IMR-90 (cell line): ENCODE measurements at places on chromosomes 7 and 10. TPM values are rescaled to one million over a fixed set of nuclear protein-coding genes. Genes with fewer than 3 reads are reported as not detected.

- no peaks in the 10 kb centered on the region for H3K4me1 ChIP-seq
- DNase-seq: no peak
- no peaks in the 10 kb centered on the region for H3K36me3 ChIP-seq
- H3K27me3 ChIP-seq: no peaks in the 10 kb centered on the region; the same call in 1 of the 2 replicates
- no peak overlapping the region for H3K4me3 ChIP-seq
Observed at GRCh38 chr10:126847666-126848065, 57.6 kb upstream of the DOCK1 start.

DNA sequence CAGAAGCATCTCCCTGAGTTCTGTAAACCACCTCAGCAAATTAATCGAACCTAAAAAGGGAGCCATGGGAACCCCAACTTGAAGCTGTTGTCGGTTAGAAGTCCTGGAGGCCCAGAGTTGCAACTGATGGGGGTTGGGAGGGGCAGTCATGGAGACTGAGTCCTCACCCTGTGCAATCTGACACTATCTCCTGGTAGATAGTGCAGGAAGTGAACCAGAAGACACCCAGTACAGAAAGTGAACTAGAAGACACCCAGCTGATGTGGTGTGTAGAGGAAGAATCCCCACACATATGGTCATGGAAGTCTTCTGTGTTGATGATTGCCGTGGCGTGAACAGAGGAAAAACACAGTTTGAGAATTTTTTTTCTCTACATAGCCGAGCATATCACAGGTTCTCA, 58.8 kb upstream of the SRRM3 start:
- H3K4me1 ChIP-seq: no peaks in the 10 kb centered on the region
- no peak for DNase-seq
- no peak overlapping the region for H3K4me3 ChIP-seq
- peaks cover 15% of the 10 kb centered on the region for H3K27me3 ChIP-seq
- no peaks in the 10 kb centered on the region for H3K36me3 ChIP-seq

GRCh38 chr10:50417486-50417885, 166.2 kb upstream of the ASAH2 start:
- no peaks in the 10 kb centered on the region for H3K27me3 ChIP-seq
- H3K4me3 ChIP-seq: peak overlapping the region; percentile 47
- H3K36me3 ChIP-seq: no peaks in the 10 kb centered on the region

Gene CLRN3
- not detected in 2 replicates for total RNA-seq

- peaks cover 10% of the 10 kb centered on the region for H3K4me1 ChIP-seq
- no peaks in the 10 kb centered on the region for H3K27me3 ChIP-seq
- H3K4me3 ChIP-seq: no peak overlapping the region
- H3K27ac ChIP-seq: no peak overlapping the region
- DNase-seq: no peak
Observed at GRCh38 chr10:30742471-30742870, 112.9 kb upstream of the LYZL2 start.

- no peak overlapping the region for H3K27ac ChIP-seq
- H3K4me3 ChIP-seq: no peak overlapping the region
- peaks cover 9% of the 10 kb centered on the region; the same call in 1 of the 2 replicates for H3K36me3 ChIP-seq
- H3K4me1 ChIP-seq: peaks cover 39% of the 10 kb centered on the region
- H3K27me3 ChIP-seq: no peaks in the 10 kb centered on the region
Observed at GRCh38 chr10:32943395-32943794, 14.6 kb downstream of the ITGB1 start.

Gene SKIDA1
- 0.56 and 0.72 TPM in 2 replicates for total RNA-seq

DNA sequence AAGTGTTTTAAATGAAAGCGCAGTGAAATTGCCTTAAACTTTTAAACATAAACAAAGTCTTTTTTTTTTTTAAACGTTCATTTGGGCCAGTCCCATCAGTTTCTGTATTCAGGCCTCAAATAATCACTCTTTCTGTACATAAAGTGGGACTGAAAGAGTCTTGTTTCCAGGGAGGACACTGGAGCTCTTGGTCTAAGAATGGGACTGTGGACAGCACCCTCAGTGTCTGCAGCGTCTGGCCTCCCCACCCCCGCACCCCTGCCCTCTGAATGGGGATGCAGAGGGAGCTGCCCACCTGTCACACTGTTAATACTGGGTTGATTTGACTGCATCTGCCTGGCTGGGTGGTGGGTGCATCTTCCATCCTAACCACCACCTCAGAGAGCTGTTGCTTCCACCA, 5.2 kb downstream of the ZNF365 start:
- no peaks in the 10 kb centered on the region for H3K36me3 ChIP-seq
- peaks cover 5% of the 10 kb centered on the region for H3K4me1 ChIP-seq
- H3K27ac ChIP-seq: no peak overlapping the region
- DNase-seq: no peak
